ENCODE measurements at places on chromosomes 6 and 20. TPM values are rescaled to one million over a fixed set of nuclear protein-coding genes. Genes with fewer than 3 reads are reported as not detected.

GRCh38 chr6:32852018-32852843 lies 1.3 kb downstream of the TAP1 start:
- DNase-seq, result peak; percentile 68
- H3K36me3 ChIP-seq, result peaks cover 20% of the 10 kb centered on the region
- no peaks in the 10 kb centered on the region for H3K27me3 ChIP-seq

DNA sequence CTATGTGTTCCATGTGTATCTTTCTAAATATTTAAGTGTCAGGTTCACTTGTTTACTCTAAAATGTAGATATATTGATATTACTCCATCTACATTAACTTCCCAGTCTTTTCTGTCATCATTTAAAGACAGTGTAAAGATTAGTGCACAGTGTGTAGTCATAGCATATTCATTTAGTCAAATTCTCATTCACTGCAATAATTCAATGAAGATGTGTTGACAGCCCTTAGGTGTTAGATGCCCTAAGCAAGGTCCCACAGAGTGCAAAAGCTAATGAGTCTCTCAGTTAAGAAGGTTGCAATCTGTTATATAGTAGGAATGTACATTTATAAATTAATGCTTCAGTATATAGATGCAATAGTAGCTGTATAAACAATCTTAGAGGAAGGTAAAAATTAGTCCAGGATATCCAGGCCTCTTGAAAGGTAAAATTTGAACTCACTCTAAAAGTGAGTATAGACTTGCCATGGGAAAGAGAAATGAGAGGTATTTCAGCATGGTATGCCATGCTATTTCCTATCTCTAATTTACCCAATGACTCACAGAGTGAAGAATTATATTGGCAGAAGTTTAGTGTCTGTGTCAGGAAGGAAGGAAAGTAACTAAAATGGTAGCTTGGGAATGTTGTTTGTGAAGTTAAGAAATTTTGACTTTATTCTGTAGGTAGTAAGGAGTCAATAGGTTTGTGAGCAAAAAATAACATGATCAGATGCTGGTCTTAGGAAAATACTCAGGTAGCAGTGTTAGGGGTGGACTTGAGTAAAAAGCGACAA lies 969.9 kb upstream of the CITED2 start:
- no peak overlapping the region for H3K27ac ChIP-seq
- H3K4me3 ChIP-seq, result no peak overlapping the region
- H3K27me3 ChIP-seq, result no peaks in the 10 kb centered on the region
- no peak for DNase-seq
- peaks cover 4% of the 10 kb centered on the region for H3K4me1 ChIP-seq
- no peaks in the 10 kb centered on the region for H3K36me3 ChIP-seq

DNA sequence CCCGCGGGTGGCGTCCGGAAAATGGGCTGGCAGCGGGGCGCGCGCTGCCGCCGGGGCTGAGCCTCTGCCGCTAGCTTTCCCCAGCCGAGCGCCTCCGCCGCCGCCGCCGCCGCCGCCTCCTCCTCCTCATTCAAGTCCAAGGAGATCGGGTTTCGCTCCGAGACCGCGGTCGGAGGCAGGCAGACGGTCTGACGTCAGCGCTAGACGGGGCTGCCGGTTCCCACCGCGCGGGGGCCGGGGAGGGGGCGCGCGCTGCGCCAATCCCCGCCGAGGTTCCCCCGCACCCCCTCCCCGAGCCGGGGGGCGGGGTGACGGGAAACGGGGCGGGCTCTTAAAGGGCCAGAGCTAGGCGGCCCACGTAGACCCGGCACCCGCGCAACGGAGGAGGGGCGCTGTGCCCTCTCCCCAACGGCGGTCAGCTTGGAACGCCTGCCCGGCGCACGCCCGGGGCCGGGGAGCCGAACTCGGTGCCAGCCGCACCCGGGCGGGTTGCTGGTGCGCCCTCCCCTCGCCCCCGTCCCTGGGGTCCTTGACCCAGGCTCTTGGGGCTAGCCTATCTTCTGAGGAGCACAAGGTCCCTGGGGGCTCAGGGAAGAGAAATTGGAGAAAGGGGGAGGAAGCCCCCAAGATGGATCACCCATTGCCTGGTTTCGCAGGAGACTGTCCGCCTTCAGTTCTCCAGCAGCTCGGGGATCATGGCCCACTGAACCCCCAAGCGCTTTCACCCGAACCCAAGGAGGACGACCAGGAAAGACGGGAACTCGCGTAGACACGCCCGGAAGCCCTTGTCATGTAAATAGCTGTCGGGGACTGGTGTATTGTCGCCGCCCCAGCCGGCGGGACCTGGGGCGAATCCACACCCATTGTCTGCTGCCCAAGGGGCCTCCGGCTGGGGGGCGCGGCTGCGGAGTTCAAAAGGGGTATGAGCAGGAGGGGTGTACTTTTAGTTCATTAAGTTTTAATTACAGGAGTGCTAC lies at the start of gene PMEPA1:
Gene PMEPA1, minus strand, starts transcription at position 193 of the 977 bp plus-strand sequence. CDS start 433 bp downstream, outside the sequence.
- DNase-seq, result peak; percentile 95

DNA sequence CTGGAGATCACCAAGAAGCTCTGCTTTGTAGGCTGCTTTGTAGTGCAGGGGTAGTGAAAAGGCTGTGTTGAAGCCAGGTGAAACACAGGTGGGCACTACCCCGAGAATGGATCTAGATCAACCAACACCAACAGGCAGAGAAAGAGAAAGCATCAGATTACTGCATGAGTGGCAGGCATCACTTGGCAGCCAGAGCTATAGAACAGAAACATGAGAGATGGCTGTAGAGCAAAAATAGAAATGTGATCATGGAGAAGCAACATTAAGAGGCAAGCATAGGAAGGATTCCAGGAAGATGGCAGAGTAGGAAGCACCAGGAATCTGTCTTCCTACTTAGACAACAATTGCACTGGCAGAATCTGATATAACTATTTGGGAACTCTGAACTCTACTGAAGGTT lies 311.1 kb upstream of the TCF21 start:
- H3K27me3 ChIP-seq, result no peaks in the 10 kb centered on the region
- no peak overlapping the region for H3K27ac ChIP-seq
- H3K4me1 ChIP-seq, result no peaks in the 10 kb centered on the region
- no peak overlapping the region for H3K4me3 ChIP-seq

DNA sequence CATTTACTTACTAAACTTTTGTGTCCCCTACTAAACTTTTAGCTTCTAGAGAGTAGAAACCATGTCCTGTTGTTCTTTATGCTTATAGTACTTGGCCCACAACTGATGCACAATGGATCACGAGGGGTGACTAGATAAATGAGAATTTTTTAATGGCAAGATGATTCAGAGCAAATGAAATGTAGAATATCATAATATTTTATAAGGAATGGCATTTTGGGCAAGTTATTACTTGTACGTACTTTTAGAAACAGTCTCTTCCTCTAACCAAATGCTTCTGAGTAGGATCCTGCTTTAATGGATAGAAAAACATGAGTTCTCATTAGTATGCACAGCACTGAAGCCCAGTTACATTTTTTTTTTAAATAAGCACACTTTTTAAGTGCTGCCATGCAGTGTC lies 336.3 kb downstream of the NRN1 start:
- no peak for DNase-seq
- H3K27me3 ChIP-seq, result no peaks in the 10 kb centered on the region
- no peaks in the 10 kb centered on the region for H3K36me3 ChIP-seq
- peaks cover 23% of the 10 kb centered on the region for H3K4me1 ChIP-seq

GRCh38 chr20:19049514-19049913 lies 162.9 kb upstream of the SLC24A3 start:
- no peaks in the 10 kb centered on the region for H3K36me3 ChIP-seq
- peaks cover 29% of the 10 kb centered on the region for H3K4me1 ChIP-seq
- H3K27ac ChIP-seq, result peak overlapping the region; percentile 55
- DNase-seq, result no peak
- H3K4me3 ChIP-seq, result no peak overlapping the region

GRCh38 chr20:32251470-32251869 lies 26.0 kb upstream of the KIF3B start:
- no peaks in the 10 kb centered on the region for H3K27me3 ChIP-seq
- H3K4me1 ChIP-seq, result no peaks in the 10 kb centered on the region
- DNase-seq, result no peak
- no peak overlapping the region for H3K27ac ChIP-seq
- H3K4me3 ChIP-seq, result no peak overlapping the region

- H3K36me3 ChIP-seq, result no peaks in the 10 kb centered on the region
- no peaks in the 10 kb centered on the region for H3K27me3 ChIP-seq
- no peak overlapping the region for H3K27ac ChIP-seq
- no peaks in the 10 kb centered on the region for H3K4me1 ChIP-seq
- H3K4me3 ChIP-seq, result no peak overlapping the region
- DNase-seq, result no peak
Observed at GRCh38 chr20:33120934-33121333, 41.5 kb downstream of the BPIFB4 start.

GRCh38 chr6:131398176-131398575 lies 174.8 kb upstream of the ARG1 start:
- no peaks in the 10 kb centered on the region for H3K36me3 ChIP-seq
- H3K4me3 ChIP-seq, result no peak overlapping the region
- no peak overlapping the region for H3K27ac ChIP-seq
- no peaks in the 10 kb centered on the region for H3K4me1 ChIP-seq
- H3K27me3 ChIP-seq, result no peaks in the 10 kb centered on the region

DNA sequence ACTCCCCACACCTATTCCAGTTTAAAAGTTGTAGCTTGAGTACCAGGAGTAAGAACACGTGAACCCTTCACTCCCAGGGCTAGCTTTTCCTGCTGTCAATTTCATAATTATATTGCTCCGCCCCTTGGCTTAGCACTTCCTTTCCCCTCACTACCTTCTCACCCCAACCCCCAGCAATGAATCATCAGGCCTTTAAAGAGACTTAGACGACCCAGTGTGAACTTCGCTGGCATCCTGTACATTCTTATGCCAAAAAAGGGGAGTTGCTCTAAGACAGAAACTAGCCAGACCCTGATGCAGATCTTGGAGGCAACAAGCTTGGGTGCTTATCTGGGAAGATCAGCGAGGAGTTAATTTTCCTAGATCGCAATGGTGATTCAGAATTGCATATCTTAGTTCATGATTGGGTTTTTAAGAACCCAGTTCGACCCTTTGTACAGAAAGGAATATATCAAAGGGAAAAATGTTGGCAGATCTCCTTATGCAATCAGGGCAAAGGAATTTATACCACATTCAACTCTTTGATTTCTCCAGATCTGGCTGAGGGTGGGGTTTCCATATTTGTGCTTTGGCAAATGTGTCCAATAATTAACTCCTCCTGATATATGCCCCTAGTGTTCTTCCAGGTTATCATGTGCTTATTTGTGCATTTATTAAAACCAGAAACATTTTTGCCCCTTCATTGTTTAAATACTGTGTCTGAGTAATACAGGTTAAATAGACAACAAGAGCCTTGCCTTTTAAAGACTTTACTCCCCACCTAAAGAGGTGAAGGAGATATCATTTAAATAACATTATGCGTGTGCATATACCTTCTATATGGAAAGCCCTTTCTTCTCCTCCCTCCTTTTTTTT lies 8.1 kb upstream of the ATXN1 start:
- H3K36me3 ChIP-seq, result no peaks in the 10 kb centered on the region
- no peak overlapping the region for H3K4me3 ChIP-seq
- H3K27me3 ChIP-seq, result no peaks in the 10 kb centered on the region

DNA sequence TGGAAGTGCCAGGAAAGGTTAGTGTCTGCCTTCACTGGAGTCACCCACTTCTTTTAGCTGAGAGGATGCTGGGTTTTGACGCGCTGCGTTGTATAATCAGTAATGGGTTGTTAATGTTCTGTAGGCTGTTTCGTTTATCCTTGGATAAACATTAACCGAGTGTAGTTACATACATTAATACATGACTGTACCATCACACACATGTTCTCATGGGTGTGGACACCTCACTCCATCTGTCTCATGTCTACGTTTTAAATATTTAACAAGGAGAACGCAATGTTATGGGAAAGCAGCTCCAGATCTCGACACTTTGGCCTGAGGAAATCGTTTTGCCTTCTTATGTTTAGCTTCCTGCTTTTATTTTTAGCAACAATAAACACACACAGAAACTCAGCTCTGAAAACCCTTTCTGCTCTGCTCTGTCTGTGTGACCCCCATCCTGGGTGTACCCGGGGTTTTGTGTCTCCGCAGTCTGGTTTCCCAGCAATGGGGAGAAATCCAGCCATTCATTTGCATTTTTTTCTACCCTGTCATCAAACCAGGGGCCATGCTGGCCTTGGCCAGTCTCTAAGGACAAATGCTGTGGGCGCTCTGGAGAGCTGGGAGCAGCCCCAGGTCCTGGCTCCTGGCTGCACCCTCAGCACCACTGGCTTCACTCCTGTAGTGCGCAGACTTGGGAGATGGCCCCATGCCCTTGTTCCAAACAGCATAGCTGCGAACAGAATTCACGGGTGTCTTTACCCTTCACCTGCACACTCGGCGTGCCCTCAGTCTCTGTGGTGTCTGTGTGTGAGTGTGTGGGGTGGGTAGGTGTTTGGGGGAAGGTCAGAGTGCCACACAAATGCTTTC lies 110.8 kb downstream of the ERMARD start:
- H3K27ac ChIP-seq, result peak overlapping the region; percentile 31
- peaks cover 5% of the 10 kb centered on the region for H3K4me1 ChIP-seq
- DNase-seq, result no peak
- H3K36me3 ChIP-seq, result no peaks in the 10 kb centered on the region
- H3K4me3 ChIP-seq, result no peak overlapping the region

- no peak overlapping the region for H3K4me3 ChIP-seq
- no peak overlapping the region for H3K27ac ChIP-seq
- no peak for DNase-seq
Observed at GRCh38 chr6:56434606-56435005, 187.2 kb upstream of the COL21A1 start.

The GPX5 gene
- total RNA-seq, result not detected

The TFAP2D gene
- not detected for total RNA-seq
